ENCODE measurements at places on chromosomes 11 and 22. TPM values are rescaled to one million over a fixed set of nuclear protein-coding genes. Genes with fewer than 3 reads are reported as not detected.

- no peak for DNase-seq
- H3K27ac ChIP-seq, result no peak overlapping the region
- H3K4me3 ChIP-seq, result no peak overlapping the region
- H3K36me3 ChIP-seq, result no peaks in the 10 kb centered on the region
- H3K4me1 ChIP-seq, result no peaks in the 10 kb centered on the region
- no peaks in the 10 kb centered on the region for H3K27me3 ChIP-seq
Measured at GRCh38 chr11:96554236-96554820, 164.5 kb downstream of the JRKL start.

The OR8D1 gene
- total RNA-seq, result not detected

- no peak overlapping the region for H3K27ac ChIP-seq
- DNase-seq, result no peak
- H3K4me3 ChIP-seq, result no peak overlapping the region
- H3K4me1 ChIP-seq, result no peaks in the 10 kb centered on the region
Measured at GRCh38 chr11:86781546-86781945, 18.8 kb upstream of the PRSS23 start.

The OR51B4 gene
- not detected for total RNA-seq

DNA sequence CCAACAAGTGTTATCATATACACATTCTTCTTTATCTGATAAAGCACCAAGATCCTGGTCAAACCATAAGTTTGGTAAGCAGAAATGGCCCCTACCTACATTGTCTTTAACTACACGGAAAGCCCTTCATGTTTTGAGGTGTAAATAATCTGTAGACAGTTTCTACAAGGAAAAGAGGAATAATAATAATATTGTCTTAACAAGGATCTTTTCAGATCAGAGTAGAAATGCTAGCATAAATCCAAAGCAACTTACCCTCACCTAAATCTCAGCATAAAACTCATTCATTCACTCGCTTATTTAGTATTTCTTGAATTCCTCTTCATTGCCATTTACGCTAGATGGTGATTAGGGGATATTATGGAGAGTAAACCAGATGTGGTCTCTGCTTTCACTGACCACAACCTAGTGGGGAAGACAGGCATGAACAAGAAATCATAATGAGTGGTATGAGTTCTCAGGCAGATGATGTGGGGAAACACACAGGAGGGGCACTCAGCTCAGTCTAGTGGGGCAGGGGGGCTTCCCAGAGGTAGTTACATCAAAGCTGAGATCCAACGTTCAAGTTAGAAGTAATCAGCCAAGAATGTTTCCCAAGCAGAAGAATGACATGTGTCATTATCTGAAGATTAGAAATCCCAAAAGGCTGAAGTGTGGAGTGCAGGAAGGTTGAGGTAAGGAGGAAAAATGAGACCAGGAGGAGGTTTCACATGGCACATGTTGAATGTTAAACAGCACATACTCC, 65.4 kb upstream of the ZC3H12C start:
- no peaks in the 10 kb centered on the region for H3K36me3 ChIP-seq
- no peak overlapping the region for H3K4me3 ChIP-seq
- H3K27ac ChIP-seq, result no peak overlapping the region
- no peak for DNase-seq
- H3K27me3 ChIP-seq, result no peaks in the 10 kb centered on the region

The SMDT1 gene
- total RNA-seq, result 1.3 TPM

- no peaks in the 10 kb centered on the region for H3K27me3 ChIP-seq
- no peaks in the 10 kb centered on the region for H3K4me1 ChIP-seq
- peaks cover 44% of the 10 kb centered on the region for H3K36me3 ChIP-seq
Measured at GRCh38 chr22:50208939-50209892, 8.4 kb downstream of the SELENOO start.

The CHRDL2 gene
- not detected for total RNA-seq

- H3K4me1 ChIP-seq, result no peaks in the 10 kb centered on the region
- H3K27me3 ChIP-seq, result no peaks in the 10 kb centered on the region
- DNase-seq, result no peak
- no peak overlapping the region for H3K27ac ChIP-seq
- no peak overlapping the region for H3K4me3 ChIP-seq
Measured at GRCh38 chr11:130774703-130775102, 141.6 kb downstream of the SNX19 start.

Measured in ascending aorta (tissue), 2 donors.